ENCODE measurements at places on chromosomes 6 and 20.

GRCh38 chr6:150301846-150302519, 66.8 kb upstream of the IYD start:
- no peak for DNase-seq

DNA sequence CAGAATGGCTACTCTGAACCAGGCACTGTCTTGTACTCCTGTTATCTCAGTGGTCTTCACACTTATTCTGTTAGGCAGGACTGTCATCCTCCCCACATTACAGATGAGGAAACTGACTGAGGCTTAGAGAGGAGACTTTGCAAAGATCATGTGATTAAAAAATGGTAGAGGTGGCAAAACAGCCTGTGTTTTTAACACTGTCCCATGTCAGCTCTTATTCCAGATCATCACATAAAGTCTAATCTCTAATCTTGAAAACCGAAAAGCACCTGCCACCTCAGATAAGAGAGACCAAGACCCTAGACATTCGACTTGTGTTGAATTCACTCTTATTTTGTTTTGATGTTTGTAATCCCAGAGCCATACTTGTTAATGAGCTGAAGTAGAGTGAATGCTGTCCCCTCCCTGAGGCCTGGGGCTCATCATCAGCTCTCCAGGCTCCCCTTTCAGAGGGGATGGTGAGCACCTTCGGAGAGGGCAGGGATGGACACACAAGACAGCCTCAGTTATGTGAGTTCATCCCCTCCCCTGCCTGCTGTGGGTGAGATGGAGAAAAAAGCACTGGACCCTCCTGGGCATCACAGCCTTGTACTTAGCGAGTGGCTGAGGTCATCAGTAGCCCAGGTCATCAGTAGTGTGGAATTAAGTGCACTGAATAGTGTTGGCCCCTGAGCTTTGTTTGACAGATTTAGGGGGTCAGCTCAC, 30.6 kb downstream of the MTHFD1L start:
- no peak for DNase-seq

DNA sequence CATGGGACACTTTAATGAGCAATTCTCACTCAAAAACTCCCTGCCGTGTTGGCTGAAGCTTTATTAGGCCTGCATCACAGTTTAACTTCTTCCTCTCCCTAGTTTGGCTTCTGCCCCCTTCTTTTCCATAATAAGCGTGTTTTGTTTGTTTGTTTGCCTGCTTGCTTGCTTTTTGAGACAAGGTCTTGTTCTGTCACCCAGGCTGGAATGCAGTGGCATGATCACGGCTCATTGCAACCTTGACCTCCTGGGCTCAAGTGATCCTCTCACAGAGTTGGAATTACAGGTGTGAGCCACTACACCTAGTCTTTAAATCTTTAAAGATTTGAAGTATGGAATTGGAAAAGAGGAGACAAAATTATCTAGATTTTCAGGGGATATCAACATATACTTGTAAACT, 25.4 kb upstream of the DNAAF9 start:
- DNase-seq = no peak

DNA sequence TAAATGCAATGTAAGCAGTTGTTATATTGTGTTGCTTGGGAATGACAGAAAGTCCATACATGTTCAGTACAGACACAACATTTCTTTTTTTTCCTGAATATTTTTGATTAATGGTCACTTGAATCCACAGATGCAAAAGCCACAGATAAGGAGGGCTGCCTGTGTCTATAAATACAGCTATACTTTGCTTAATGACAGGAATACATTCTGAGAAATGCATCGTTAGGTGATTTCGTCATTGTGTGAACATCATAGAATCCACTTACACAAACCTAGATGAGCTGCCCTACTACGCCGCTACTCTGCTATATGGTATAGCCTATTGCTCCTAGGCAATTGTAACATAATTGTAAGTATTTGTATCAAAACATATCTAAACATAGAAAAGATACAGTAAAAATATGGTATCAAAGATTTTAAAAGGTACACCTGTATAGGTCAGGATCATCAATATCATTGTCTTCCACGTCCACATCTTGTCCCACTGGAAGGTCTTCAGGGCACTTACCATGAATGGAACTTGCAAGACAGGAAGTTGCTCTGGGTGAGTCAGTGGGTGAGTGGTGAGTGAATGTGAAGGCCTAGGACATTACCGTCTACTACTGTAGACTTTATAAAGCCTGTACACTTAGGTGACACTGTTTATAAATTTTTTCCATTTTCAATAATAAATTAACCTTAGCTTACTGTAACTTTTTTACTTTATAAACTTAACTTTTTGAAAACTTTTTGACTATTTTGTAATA, 27.9 kb upstream of the POPDC3 start:
- DNase-seq = no peak

DNA sequence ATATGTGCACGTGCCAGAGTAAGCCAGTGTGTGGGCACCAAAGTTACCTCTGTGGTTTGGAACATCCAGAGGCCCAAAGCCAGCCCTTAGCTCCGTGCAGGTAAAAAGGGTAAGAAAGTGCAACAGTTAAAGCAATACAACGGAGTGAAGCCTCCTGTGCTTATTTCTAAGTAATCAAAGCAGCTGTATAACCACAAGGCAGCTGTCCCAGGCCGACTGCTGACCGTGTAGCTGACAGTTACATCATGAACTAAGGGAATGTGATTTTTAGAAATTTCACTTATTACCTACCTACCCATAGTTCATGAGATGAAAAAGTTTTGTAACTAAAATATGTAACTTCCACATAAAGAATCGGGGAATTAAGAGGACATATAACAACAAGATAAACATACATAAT, 121.2 kb upstream of the QKI start:
- no peak for DNase-seq

DNA sequence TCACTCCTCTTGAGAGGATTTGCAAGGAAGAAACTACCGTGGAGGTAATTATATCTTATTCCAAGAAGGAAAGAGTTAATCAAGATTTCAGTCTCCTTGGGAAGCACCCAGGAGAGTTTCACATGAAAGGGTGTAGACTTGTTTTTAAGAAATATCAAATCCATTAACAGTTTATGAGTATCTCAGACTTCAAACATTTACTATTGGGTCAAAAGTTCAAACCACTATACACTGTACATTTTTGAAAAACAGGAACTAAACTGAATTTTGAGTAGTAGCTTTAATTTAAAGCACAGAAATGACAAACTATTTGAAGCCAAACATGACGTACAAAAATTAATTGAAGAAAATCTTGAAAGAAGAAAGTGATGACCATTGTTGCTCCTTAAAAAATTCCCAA, 164.0 kb downstream of the FOXC1 start:
- no peak for DNase-seq

DNA sequence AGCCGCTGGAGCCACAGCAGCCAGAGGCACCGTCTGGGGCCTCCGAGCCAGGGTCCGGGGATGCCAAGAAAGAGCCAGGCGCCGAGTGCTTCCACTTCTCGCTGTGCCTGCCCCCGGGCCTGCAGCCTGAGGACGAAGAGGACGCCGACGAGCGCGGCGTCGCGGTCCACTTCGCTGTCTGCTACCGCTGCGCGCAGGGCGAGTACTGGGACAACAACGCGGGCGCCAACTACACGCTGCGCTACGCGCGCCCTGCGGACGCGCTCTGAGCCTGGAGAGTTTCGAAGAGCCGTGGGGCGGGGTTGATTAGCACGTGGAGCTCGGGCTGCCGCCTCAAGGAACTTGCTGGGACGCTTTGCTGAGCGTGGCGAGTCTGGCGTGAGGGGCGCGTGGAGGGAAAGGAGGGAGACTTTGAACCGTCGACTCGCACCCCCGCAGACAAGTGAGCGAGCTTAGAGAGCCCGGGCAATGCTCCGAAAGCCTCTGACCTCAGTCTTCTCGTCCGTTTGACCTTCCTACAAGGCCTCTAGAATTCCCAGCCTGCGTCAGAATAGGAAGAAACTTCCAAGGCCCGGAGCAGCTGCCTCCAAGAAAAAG, 1.3 kb downstream of the PPP1R3G start:
- no peak for DNase-seq

DNA sequence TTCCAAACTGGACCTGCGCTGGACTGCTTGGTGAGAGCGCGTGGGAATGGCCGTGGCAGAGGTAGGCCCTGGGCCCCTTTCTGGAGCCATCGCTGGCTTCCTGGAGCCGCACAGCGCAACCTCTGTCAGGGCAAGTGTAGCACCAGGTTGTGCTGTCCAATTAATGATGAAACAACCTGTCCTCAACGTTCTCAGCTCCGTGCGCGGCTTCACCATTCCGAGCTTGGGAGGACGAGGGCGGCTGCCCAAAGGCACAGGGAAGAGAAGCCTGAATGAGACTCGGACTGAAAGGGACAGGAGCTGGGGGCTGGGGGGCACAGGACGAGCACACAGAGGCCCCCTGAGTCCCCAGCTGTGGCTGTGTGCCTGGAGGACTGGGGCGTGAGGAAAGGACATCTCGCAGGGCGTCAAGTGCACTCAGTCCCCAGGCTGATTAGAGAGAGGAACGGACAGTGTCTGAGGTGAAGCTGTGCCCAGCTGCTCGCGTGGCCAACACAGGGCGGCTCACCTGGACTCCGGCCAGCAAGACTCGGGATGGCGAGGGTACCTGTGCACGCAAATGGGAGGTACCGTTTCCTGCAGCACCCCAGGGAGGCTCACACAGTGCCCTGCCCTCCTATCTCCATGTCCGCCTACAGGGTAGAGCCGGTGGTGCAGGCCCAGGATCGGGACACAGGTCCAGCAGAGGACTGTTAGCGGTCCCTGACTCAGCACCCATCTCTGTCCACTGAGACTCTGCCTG, 403.3 kb downstream of the TAF4 start:
- no peak for DNase-seq

GRCh38 chr6:144681334-144681733, 396.2 kb downstream of the UTRN start:
- no peak for DNase-seq

- DNase-seq = no peak
These were observed 12.5 kb upstream of the RANBP9 start for GRCh38 chr6:13724182-13724581.

GRCh38 chr6:170248111-170248805, 42.6 kb downstream of the DLL1 start:
- DNase-seq = no peak

- peak; percentile 3 for DNase-seq
These were observed 84.2 kb downstream of the UST start for GRCh38 chr6:148831064-148831463.

GRCh38 chr6:118370722-118371121, 177.4 kb upstream of the PLN start:
- no peak for DNase-seq

DNA sequence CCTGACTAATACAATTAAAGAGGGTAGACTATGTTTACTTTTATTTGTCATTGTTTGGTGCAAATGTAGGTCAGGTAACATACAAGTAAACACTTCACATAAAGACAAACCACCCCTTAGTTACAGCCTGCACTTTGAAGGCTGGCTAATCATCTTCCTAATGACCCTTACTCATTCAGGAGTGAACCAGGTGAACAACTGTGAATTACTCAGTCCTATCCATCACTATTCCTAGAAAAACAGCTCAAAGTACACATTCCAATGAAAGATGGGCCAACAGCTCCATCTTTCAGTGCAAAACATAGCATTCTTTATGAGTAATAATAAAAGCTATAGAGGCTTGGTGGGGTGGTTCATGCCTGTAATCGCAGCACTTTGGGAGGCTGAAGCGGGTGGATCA, 78.2 kb downstream of the FRK start:
- no peak for DNase-seq

DNA sequence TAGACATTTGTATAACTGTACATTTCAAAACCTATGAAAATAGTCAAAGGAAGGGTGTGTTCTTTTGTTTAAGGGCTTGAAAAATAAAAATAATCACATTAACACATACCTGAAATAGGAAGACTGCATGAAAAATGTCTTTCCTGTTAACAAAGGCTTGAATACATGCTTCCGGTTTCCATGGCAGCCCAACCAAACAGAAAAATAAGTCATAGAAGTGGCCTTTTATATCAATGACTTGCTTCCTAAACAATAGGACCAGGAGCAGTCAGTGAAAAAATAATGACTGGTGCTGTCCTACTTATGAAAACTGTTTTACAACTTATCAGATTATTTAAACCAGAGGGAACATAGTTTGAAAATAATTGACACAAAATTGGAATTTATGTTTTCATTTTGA, 412.6 kb upstream of the PLCB4 start:
- no peak for DNase-seq

GRCh38 chr20:17530716-17531664, at the start of gene BFSP1:
TSS of gene BFSP1 (minus strand) at chr20:17531379. CDS start at chr20:17531329, 50 bp downstream.
- DNase-seq = no peak

GRCh38 chr20:2578475-2579192, 42.3 kb downstream of the TMC2 start:
- no peak for DNase-seq

DNA sequence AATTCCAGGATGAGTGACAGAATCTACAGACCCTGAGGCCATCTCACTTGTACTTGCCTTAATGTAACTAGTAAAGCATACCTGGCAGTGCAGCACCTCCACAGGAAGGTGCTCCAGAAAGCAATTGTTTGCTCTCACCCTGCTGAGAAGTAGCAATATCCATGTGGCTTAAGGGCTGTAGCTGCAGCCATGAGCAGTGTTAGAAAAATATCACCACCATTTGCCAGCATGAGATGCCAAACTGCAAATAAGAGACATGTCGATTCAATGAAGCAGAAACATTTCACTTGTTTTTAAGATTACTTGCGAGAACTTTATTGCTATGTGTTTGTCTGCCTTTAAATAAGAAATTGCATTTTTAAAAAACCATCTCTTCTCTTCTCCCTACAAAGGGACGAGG, 151.5 kb downstream of the PRL start:
- DNase-seq = no peak

- no peak for DNase-seq
These were observed 33.5 kb upstream of the MCM3 start for GRCh38 chr6:52317841-52318581.

DNA sequence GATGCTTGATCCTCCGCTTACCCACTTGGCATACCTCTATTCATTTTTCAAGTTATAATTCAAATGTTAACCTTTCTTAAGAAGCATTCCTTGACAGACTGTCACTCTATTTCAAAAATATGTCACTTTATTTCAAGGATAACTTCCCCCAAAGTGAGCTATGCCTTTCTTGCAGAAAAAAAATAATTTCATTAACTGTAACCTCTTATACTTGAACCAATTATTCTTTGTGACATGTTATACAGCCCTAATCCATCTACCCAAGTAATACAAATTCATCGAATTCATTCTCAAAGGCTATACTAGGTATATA, 9.3 kb upstream of the NHSL1 start:
- DNase-seq = no peak

DNA sequence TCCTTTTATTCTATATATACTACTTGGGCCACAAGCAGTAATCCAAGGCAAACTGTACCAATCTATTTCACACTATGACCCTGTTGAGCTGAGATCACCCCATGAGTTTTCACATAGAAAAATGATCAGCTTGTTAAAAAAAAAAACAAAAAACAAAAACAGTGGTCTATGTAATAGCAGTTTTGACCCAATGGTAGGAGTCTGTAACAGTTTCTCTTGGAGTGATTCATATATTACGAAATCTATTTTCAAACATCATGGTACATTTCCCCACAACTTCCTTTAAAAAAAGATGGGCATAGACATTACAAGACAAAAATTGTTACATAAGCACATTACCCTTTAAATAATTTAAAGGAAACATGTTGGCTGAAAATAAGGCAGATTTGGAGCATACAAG, 78.1 kb downstream of the PRSS35 start:
- no peak for DNase-seq
